Activated T-cell treated with anti-CD3 and anti-CD28 coated beads, Interleukin-2, amount 50 U/mL, for 48 hours (primary cell): ENCODE measurements at places on chromosomes 12 and 14.
A peak's percentile ranks its signal among the peaks of the same experiment; 100 is the strongest.

DNA sequence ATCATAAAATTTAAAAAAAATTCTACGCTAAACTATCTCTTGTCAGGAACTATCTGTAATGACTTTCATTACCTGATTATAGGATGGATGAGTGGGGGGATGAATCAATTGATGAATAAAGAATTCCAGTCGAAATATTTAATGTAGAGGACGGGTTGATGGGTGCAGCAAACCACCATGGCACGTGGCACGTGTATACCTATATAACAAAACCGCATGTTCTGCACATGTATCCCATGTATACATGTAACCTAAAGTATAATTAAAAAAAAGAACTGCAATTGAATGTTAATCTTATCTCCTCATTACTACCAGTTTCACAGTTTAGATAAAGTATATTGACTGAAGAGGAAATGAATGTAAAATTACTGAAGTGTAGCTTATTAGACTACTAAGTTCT lies 23.4 kb downstream of the LRRIQ1 start:
- DNase-seq, result no peak

GRCh38 chr12:58099476-58099875 lies 158.1 kb downstream of the ATP23 start:
- no peak for DNase-seq

GRCh38 chr12:52513736-52514135 lies 6.5 kb downstream of the KRT5 start:
- DNase-seq, result no peak

DNA sequence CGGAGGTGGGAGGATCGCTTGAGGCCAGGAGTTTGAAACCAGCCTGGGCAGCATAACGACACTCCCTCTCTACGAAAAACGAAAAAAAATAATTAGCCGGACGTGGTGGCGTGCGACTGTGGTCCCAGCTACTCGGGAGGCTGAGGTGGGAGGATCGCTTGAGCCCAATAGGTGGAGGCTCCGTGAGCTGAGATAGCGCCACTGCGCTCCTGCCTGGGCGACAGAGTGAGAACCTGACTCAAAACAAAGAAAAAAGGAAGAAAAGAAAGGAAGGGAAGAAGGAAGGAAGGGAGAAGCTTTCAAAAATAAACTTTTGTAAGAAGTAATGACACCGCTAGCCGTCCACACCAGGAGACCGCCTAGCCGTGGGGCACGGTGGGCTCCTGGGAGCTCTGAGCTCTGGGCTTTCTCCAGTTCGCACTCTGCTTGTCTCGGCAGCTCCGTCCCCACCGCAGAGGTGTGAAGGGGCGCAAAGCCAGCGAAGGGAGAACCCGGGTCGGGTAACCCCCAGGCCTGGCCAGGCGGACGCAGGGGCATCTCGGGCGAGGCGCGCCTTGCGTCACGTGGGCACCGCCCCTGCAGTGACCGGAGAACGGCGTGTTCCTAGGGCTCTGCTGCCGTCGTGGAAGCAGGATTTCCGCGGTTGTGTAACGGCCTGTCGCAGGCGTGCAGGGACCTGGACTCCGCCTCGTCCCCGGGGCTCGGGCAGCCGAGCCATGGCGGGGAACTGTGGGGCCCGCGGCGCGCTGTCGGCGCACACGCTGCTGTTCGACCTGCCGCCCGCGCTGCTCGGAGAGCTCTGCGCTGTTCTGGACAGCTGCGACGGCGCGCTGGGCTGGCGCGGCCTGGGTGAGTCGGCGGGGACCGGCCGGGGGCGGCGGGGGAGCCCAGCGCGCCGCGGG lies at the start of gene IRAK3:
TSS of gene IRAK3 (plus strand) at position 631 of the 902 bp plus-strand sequence. CDS start at position 717, 86 bp downstream.
- peak; percentile 52 for DNase-seq

- DNase-seq, result no peak
Observed at GRCh38 chr12:61530456-61530855, 729.7 kb upstream of the USP15 start.

GRCh38 chr12:100329800-100330199 lies 27.1 kb upstream of the SLC17A8 start:
- no peak for DNase-seq

DNA sequence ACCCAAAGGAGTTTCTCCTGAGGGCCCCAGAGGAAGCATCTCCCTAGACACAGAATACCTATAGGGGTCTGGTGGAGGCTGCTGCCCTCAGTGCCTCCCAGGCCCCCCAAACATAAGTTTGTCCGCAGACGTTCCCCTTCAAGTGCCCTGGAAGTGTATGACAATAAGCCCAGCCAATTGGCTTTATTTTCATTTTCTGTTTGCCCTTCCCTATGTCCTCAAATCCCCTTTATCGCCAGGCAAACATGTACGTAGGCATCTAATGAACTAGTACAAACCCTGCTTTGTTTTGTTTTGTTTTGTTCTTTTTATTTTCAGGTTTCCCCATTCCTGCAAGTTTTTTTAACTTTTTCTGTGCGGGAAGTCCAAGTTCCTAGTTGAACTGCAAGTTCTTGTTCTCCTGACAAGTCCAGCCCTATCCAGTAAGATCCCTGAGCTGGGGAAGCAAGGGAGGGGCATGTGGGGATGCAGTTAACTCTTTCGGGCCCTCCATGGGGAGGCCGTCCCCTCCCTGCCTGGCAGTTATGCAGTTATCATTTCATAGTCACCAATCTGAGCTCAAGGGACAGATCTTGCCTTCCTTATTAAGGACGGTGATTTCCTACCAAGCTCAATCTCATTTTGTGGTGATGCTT lies 141.9 kb downstream of the KCNA5 start:
- DNase-seq, result no peak

GRCh38 chr14:103280278-103280928 lies 53.6 kb upstream of the EIF5 start:
- no peak for DNase-seq

DNA sequence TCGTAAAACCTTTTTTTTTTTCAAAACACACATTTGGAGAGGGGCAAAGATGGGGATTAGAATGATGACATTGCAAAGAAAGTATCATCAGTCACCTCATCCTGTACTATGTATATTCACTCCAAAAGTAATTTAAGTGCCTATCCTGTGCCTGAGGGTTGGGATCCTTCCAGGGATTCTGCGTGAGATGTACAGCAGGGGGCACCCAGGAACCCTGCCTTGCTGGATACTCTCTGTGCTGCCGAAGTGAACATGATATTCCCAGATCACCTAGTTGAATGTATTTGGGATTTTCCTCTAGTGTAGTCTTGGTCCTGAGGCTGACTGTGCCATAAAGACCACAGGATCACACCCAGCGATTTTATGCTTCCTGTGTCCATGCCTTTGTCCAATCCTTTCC lies 372.7 kb downstream of the IPO8 start:
- no peak for DNase-seq

- no peak for DNase-seq
Observed at GRCh38 chr12:71749666-71750065, 5.0 kb upstream of the RAB21 start.

DNA sequence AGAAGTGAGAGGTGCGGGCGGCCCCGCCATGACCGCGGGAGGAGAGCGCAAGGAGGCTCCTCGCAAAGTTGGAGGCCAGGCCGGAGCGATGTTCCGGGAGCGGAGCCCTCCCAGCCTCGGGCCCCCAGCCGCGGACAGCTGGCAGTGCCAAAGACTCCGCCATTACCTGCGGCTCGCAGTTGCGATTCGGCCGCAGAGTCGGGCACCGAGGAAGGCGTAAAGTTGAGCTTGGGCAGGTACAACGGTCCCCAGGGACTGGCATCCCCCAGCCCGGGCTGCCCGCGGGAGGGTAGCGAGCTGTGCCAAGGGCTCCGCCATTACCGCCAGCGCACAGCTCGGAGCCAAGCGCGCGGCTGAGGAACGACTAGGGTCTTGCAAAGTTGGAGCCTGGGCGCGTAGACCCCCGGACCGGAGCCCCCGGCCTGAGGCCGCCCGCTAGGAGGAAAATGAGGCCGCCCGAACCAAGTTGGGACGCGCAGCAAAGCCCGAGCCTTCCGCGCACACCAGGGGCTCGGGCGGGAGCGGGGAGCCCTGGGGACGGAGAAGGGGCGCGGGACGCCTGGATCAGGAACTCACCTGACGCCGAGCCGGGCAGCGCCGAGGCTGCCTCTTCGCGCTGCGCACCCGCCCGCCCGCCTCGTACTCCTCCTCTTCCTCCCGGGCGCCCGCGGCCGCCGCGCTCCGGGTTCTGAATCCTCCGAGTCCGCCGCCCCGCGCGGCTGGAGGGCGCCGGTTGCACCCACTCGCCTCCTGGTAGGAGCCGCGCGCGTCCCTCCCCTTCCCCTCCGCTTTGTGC lies 677 bp downstream of the NOS1 start:
- no peak for DNase-seq

DNA sequence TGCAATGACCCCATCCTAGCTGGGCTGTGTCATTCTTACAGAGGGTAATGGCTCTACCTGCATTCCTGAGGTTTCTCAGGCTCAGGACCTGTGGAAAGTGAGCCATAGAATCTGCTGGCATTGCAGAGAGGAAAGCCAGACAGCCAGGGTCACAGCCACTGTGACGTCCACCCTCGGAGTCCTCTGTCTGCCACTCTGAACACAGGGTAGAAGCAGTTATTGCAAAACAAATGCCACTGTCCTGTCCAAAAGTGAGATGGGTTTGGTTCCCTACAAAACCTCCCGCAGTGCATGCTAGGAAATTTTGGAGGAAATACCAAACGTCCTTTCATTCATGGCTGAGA lies 37.8 kb downstream of the TNFAIP2 start:
- DNase-seq, result no peak

DNA sequence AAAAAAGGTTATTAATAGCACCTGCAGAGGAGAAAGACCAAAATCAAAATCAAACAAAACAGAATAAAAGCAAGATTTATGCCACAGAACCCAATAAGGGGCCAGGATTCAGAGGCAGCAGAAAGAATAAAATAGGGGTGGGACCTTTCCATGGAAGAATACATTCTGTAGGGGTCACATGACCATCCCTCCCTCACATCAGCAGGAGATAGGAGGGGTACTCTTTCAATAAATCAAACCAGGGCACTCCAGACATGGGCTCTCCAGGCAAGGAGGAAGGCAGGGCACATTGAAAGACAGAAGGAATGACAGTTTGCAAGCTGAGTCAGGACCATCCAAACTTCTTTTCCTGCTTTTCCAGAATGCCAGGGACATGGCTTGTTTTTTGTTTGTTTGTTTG lies 39.8 kb downstream of the OTX2 start:
- DNase-seq, result no peak

- no peak for DNase-seq
Observed at GRCh38 chr12:63305901-63306875, 155.2 kb upstream of the AVPR1A start.

DNA sequence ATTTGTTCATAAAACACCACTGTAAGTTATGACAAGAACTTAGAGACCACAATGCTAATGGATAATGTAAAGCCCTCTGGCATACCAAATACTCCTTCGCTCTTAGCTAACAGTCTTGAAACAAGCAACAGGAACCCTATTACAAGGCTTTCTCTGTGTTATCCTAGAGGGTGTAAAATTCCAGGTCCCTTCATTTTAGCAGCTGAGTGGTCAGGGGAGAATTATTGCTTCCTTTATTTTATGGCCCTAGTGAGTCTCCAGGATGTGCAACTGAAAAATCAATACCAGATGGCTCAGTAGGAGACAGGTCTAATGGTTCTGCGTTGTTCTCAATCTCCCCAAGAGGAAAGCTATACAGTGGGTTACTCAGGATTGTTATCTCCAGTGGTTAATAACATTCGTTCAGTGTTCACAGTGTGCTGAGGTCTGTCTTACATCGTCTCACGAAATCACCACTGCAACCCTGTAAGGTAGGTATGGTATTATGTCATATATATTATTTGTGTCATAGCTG lies 172.7 kb upstream of the CNOT2 start:
- no peak for DNase-seq

GRCh38 chr14:36091096-36091495 lies 85.4 kb downstream of the PTCSC3 start:
- no peak for DNase-seq

DNA sequence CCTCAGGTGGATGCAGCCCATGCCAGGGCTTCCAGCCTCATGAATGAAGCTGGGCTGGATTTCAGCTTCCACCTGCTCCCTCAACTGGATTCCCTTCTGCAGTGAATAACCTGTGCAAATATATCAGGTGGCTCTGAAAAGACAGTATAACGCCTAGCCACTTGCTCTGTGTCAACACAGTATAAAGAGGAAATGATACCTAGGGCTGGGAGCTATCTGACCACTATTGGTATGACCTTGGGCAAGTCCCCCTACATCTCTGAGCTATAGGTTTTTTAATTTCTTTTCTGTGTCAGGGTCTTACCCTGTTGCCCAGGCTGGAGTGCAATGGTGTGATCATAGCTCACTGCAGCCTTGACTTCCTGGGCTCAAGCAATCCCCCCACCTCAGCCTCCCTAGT lies 19.8 kb downstream of the ISM2 start:
- no peak for DNase-seq

DNA sequence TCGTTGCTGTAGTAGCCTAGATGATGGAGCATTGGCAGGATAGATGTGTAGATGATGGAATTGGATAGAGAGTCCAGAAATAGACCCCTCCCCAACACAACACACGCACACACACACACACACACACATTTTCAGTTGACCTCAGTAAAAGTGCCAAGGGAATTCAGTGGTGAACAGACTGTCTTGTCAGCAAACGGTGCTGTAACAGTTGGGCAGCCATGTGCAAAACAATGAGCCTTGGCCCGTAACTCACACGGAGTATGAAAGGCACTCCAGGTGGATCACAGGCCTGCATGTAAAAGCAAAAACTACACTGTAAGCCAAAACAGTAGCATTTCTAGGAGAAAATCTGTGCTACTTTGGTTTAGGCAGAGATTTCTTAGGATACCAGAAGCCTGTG lies 87.8 kb downstream of the DDX51 start:
- no peak for DNase-seq

- DNase-seq, result no peak
Observed at GRCh38 chr14:78345131-78345744, 175.1 kb downstream of the NRXN3 start.

DNA sequence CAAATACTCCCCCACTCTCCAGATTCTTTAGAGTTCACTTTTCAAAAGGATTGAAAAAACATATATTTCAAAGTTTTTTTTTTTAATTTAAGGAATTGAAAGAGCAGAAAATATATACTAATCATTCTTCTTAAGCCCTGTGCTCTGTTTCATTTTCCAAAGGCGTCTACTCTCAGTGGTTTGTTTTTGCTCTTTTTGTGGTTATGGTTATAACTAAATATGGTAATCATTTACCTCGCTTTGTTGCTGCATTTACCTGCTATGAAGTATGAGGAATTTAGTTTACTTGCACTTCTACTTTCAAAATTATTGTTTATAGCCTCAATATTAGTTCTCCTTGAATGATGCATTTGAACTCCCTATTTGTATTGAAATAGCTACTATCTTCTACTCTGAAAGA lies 55.9 kb upstream of the LRRK2 start:
- no peak for DNase-seq

DNA sequence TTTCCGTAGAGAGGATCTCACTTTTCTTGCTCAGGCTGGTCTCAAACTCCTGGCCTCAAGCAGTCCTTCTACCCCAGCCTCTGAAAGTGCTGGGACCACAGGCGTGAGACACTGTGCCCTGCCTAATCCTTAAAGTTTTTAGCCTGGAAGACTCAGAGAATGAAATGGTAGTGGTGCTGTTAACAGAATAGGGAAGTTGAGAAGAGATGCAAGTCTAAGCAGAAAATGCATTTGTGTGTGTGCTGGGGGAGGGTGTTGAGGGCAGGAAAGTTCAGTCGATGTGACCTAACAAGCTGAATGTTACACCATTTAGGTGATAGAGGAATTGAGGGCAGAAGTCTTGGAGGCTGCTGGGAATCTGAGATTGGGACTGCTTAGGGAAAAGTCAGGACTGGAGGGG lies 6.9 kb upstream of the TUBA1A start:
- DNase-seq, result no peak

GRCh38 chr14:70168406-70168805 lies 20.3 kb downstream of the SLC8A3 start:
- DNase-seq, result no peak

- no peak for DNase-seq
Observed at GRCh38 chr12:49529414-49529813, 9.4 kb upstream of the KCNH3 start.
